ENCODE measurements at places on chromosomes 6 and 20.
A peak's percentile ranks its signal among the peaks of the same experiment; 100 is the strongest.

DNA sequence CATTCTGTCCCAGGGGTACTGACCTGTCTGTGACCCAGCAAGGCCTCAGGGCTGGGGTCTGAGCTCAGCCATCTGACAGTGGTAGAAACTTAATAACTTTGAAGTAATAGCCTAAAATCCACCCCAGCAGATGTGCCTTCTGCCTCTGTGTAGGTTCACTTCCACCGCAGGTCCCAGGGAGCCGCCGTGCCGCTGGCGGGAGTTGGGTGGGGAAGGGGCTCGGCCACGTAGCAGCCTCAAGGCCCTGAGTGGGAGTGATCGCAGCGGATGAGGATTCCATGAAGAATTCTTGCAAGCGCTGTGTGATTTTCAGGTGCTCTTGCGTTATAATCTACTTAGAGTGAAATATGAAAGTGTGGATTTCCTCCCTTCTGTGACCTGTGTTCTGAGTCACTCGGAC is 163.7 kb downstream of the DTNBP1 start:
- no peak for DNase-seq

DNA sequence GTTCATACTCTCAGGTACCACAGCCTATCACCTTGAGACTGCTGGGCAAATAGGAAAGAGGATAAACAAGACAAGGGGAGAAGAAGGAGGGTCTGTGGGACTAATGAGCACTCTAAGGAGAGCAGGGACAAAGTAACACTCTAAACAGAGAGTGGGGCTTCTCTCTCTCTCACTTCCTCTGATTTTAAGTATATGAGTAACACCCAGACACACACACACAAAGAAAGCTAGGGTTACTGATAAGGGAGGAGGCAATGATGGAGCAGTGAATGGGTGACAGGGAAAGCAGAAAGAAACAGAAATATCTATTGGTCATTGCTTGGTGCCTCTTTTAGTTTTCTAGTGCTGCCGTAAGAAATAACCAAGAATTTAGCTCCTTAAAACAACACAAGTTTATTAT is 96.2 kb upstream of the RNF217 start:
- DNase-seq: no peak

DNA sequence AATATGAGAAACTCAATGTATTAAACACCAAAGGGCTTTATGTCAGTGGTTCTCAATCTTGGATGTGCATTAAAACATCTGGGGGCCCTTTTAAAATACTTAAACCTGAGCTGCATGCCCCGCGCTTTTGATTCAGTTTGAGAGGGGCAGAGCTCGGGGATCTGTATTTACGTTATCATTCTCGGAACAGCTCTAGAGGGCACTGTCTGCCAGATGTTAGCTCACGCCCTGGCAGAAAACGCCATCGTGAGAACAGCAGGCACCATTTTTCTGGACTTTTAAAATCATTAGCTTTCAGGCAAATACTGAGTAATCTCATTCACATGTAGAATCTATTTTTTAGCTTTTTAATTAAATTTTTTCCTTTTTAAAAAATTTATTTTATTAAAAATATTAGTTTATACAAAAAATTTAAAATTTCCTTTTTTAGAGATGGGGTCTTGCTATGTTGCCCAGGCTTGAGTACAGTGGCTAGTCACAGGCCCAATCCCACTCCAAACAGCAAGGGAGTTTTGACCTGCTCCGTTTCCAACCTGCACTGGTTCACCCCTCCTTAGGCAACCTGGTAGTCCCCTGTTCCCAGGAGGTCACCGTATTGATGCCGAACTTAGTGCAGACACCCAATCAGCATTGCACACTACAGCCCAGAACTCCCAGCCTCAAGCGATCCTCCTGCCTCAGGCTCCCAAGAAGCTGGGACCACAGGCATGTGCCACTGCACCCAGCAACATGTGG is 30.0 kb upstream of the ZNF133 start:
- no peak for DNase-seq

GRCh38 chr6:129661536-129662405 is 48.2 kb downstream of the ARHGAP18 start:
- DNase-seq: no peak

GRCh38 chr6:125584468-125584939 is 164.9 kb upstream of the HEY2 start:
- DNase-seq: no peak

DNA sequence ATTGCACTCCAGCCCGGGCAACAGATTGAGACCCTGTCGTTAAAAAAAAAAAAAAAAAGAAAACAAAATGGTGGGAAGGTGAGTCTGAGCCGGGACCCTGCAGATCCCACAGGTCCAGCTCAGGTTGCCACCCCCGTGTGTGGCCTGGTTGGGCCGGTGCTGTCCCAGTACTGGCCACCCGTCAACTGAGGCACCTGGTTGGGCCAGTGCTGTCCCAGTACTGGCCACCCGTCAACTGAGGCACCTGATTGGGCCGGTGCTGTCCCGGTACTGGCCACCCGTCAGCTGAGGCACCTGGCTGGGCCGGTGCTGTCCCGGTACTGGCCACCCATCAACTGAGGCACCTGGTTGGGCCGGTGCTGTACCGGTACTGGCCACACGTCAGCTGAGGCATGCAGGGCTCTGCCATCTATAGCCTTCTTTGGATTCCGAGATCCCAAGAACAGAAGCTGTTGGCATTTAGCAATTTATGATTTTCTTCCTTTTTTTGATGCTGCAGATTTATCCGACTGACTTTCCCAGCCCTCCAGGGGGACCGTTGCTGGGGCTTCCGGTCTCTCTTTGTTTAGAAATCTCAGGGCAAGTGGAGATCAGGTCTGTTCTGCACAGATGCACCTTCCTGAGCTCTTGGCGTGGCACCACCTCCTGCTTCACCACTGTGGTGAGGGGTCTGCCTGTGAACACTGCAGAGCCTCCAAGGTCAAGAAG is 113.8 kb downstream of the SYCP2 start:
- DNase-seq: no peak

DNA sequence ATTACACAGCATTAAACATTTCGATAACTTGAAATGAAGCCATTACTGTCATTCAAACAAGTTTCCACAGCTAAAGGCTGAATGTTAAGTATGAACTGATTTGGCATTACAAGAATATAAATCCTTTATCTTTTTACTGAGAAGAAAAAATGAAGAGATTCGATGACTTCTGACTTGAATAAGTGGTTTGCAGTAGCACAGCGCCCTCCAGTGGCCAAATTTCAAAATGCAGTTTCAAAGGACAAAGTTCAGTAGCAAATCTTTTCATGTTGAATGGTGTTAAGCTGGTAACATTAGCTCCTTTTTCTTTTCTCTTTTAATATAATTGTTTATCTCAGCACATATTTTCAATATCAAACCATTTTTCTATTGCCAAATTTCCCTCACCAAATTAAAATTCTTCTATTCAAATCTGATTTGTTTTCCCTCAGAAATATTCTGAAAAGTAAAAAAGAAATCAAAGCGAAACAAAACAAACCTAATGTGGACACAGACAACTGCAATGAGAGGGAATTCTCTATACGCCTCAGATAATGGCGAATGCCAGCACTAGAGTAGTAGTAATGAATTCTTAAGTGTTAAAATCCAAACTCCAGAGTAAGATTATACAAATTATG is 145.7 kb downstream of the BTBD9 start:
- peak; percentile 25 for DNase-seq
